ENCODE measurements at places on chromosomes 16 and 17.

- peak; percentile 46 for DNase-seq
Observed at GRCh38 chr16:35749253-35750141, 2290.1 kb downstream of the TP53TG3F start.

DNA sequence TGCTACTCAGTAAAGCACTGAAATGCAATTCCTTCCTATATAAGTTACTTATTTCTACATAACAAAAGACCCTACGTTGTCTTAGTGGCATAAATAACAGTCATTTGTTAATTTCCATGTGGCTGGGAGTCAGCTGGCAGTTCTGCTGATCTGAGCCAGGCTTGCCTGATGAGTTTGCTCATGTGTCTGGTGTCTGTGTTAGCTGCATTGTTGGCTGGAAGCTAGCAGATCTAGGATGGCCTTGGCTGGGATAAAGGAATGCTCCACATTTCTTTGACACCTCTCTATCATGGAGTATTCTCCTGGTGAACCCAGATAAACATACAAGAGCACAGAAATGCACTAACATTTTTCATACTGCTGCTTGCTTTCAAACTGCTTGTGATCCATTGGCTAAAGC is 264.4 kb upstream of the MON1B start:
- DNase-seq, result no peak

- DNase-seq, result no peak
Observed at GRCh38 chr16:68349838-68350410, 39.1 kb downstream of the PRMT7 start.

DNA sequence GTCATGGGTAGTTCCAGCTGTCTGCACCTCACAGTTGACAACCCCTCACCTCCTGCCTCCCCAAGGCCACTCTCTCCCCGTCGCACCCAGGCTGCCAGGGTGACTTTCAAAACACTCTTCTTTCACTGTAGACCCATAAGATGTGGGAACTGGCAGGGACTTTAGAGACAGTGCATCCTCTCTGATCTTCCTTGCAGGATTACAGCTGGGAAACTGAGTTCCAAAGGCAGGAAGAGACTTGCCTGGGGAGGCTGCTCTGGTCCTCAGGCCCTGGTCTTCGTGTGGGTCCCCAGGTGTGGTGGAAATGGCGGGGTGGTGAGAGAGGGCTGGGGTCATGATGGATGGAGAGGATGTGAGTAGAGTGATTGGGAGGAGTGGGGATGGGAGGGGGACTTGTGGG is 21.9 kb upstream of the NKD1 start:
- peak; percentile 23 for DNase-seq

- no peak for DNase-seq
Observed at GRCh38 chr16:66462912-66463311, 35.8 kb downstream of the BEAN1 start.

GRCh38 chr17:61387011-61387410 is 12.6 kb upstream of the TBX2 start:
- no peak for DNase-seq

Measured in right atrium auricular region (tissue), 2 donors.